Stimulated activated CD4-positive, alpha-beta T cell treated with anti-CD3 and anti-CD28 coated beads, Interleukin-4, amount 100 ng/mL, for 24 hours (primary cell): ENCODE measurements at places on chromosomes 7 and 10.
A peak's percentile ranks its signal among the peaks of the same experiment; 100 is the strongest.

DNA sequence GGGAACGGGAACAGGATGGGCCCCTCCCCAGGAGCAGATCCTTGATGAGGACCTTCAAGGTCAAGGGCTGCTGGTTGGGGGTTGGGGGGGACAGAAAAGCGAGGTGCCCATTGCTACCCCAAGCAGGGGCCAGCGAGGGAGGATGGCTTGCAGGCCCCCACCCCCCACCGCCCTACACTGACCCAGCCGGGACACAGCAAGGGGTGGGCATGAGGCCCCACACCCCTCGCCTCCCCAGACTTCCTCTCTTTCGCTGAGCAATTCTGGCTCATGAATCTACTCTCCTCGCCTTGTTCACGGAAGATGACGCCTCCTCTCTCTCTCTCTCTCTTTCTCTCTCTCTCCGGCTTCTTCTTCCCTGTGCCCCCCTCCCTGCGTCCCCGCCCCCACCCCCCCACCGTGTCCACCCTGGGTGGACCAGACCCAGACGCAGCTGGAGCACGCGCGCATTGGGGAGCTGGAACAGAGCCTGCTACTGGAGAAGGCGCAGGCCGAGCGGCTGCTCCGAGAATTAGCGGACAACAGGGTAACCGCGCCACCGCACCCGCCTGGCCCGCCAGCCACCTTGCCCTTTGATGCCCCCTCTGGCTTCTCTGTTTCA, 81.1 kb upstream of the GTF2IRD1 start:
- no peak for DNase-seq

- DNase-seq, result no peak
These were observed 46.1 kb downstream of the UBE2H start for GRCh38 chr7:129906700-129907099.

GRCh38 chr7:44143646-44144250, 2.6 kb upstream of the MYL7 start:
- no peak for DNase-seq

- no peak for DNase-seq
These were observed 143.1 kb downstream of the ELAPOR2 start for GRCh38 chr7:86916277-86916825.

GRCh38 chr7:54629771-54630170, 87.6 kb downstream of the VSTM2A start:
- DNase-seq, result no peak

- no peak for DNase-seq
These were observed 46.1 kb downstream of the CYTH3 start for GRCh38 chr7:6226194-6226799.

DNA sequence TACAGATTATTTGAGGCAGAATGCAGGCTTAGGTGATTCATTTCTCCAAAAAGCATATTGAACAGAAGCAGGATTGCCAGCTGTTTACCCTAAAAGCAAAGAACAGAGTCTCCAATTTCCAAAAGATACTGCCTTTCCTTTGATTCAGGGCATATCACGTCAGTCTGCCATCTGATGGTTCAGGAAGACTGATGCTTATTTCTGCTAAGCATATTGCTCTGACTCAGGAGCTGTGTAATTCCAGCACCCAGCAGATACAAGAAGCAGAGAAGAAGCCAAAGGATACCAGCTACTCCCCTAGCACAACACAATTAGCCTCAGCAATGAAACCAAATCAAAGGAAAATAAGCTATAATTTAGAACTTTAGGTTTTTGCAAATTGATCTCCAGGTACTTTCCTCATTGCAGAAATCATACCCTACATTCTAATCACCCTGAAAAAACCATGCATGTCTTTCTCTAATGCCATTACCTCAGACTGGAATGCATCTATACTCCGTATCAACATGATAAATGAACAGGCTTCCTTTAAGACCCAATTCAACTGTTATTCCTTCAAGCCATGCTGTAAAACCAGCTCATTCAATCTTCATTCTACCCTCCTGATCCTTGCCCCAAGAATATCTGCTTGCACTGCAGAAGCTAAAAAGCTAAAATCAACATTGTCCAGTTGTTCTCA, 55.1 kb downstream of the ABI1 start:
- no peak for DNase-seq

DNA sequence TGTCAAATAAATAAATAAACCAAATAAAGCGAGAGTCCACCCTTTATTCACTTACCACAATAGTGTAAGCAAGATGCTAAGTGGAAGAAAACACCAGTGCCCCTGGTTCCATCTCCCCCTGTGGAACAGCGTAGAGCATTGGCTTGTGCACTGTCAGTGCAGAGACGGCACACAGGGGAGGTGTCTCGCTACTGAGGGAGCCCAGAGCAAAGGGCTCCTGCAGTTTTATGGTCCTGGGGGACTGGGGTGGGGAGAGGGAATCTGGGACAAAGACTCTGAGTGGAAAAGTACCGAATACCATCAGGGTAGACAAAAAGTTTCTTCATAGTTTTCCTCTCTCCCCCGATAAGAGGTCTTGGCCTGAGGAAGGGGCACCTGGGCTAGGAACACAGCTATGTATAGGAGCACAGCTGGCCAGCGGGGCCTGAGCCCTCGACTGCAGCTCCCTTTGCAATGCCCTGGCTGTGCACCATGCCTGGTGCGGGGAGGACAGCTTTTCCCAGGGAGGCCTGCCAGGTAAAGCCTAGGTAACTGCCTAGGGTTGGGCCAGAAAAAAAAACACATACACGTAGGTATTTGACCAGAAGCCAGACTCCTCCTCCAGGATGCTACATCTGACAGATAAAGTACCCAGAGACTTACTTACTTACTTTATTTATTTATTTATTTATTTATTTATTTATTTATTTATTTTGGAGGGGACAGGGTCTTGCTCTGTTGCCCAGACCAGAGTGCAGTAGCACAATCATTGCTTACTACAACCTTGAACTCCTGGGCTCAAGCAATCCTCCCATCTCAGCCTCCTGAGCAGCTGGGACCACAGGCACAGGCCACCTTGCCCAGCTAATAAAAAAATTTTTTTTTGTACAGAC, 88.8 kb upstream of the KIF5B start:
- DNase-seq, result no peak

- DNase-seq, result no peak
These were observed 407.7 kb downstream of the SH2D4B start for GRCh38 chr10:80945264-80945880.

DNA sequence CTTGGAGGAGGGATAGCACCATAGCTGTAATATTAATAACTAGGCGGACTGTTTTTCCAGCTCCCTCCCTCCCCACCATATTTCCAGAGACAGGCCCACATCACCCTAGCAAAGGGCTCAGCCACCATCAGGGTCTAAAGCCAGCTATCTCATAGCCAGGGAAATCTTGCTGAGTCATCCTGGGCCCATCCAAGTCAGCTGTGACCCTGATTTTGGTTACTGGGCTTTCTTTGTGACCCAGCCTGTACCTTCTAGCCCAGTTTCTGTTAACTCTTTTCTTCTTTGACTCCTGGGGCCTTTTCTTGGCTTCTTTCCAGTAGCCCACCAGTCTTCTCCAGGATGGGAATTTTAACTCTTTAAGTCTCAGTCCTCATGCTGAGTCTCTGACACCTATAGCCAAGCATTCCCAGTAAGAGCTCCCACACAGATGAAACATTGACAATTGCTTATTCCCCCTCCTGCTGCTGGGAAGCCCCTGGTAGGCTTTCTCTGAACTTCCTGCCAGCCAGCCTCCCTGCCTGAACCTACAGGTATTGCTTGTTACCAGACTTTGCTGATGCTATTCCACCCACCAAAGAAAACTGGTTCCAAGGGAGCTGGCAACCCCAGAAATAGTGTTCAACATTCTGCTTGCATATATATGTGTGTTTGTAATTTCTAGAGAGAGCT, 34.8 kb upstream of the ADO start:
- no peak for DNase-seq

- DNase-seq, result no peak
These were observed 200.9 kb downstream of the GRID1 start for GRCh38 chr10:86165666-86166065.

DNA sequence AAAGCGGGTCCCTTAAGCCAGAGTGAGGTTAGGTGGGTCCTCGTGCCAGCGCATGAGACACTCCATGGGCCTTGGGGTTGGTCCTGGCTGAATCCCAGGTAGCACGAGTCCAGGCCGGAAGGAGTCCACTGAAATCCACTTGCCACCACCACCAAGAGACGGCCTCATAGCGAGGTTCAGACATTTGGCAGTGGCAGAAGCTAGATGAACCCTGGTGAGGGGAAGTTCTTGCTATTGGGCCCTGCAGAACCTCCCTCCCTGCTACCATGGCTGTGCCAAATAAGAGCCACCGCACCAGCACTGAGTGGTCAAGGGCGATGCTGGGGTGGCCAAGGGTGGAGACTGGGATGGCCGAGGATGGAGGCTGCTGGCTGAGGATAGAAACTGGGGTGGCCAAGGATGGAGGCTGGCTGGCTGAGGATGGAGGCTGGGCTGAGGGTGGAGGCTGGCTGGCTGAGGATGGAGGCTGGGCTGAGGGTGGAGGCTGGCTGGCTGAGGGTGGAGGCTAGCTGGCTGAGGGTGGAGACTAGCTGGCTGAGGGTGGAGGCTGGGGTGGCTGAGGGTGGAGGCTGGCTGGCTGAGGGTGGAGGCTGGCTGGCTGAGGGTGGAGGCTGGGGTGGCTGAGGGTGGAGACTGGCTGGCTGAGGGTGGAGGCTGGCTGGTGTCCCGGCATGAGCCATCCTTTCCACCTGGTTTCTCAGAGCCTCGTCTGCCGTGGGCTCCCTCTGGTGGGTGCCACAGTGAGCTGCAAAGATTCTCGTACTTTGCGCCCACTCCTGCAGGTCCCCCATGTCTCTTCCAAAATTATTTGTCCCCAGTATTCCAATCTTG, 88.2 kb downstream of the ELFN1 start:
- peak; percentile 14 for DNase-seq
